ENCODE measurements at places on chromosomes 1 and 21.

- no peak for DNase-seq
These were observed 103.6 kb upstream of the GPR52 start for GRCh38 chr1:174344162-174344561.

- DNase-seq: no peak
These were observed 30.7 kb downstream of the NOL9 start for GRCh38 chr1:6523566-6523965.

GRCh38 chr1:6157132-6157527 is 23.0 kb downstream of the CHD5 start:
- DNase-seq: no peak

- DNase-seq: no peak
These were observed 152.6 kb upstream of the LMO4 start for GRCh38 chr1:87176087-87176486.

DNA sequence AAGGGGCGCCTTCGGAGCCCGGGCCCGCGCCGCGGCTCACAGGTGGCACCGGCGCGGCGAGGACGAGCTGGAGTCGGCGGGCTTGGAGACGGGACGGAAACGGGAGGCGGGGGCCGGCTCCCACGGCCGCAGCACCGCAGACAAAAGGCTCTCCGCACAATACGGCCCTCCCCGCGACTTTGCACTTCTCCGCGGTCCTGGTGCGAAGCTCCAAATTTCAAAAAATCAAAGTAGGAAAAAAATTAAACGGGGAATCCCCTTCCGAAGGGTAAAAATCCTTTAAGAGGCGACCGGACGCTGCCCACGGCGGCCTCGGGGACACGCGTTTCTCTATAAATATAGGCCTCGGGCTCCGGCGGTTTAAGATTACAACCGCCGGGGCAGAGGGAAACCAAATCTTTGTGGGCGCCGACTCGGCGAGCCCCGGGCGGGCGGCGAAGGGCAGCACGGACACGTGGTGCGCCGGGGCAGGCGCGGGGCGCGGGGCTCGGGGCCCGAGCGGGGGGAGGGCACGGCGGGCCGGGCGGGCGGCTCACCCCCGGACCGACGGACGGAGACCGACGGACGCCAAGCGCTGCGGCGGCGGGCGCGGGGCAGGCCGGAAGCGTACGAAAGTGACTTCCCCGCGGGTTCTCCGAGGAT is 453 bp downstream of the PABPC4 start:
- DNase-seq: peak; percentile 77

DNA sequence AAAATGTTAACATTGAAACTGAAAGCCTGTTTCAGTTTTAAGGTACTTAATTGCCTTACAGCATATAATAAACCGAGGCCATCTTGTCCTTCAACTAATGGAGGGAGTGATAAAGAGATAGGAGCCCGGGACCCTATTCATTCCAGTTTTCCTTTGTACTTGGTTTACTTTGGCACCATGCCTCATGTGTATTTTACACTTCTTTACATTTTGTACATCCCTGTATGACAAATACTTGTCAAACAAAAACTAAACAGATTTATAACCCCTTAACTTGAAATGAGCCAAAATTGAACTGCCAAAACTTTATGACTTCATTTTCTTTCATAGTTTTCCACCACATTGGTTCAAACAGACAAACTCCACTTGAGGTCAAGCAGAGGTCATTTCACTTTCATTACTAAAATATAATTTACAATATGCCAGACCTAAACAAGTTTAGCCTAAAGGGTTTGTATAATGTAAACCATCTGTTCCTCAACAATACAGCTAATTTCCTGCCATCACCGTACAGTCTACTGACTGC is 30.9 kb upstream of the UBE2U start:
- no peak for DNase-seq
